ENCODE measurements at places on chromosomes 4 and X.

DNA sequence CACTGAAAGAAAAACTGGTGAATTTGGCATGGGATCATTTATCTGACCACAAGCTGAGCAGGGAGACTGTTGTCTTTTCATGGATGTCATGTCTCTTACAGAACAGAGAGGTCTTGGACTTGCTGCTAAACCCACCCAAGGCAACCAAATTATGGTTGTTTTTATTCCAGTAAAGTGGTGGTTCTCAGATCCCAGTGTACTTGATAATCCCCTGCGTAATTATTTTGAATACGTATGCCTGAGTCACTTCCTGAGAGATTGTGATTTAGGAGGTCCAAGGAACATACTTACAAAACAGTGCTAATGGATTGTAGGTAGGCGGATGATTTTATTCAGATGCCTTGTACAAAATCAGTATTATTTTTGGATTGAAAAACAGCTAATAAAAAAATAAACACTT, 585.6 kb downstream of the IL1RAPL1 start:
- no peak for DNase-seq

DNA sequence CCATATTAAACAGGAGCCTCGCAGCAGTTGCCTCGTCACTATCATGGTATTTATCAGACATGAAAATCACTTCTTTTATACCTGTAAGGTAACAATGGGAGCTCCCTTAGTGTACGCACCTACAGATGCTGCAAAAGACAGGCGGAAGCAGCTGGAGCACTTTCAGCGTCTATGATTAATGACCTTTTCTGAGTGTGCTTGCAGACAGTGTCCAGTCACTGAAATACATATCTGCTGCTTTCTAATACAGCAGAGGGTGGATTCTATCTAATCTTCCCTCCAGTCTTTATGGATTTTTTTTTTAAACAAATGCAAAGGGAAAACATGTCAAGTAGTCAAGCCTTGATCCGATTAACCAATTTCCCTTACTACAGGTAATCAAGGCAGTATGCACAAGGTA, 24.1 kb downstream of the DCTD start:
- no peak for DNase-seq

- DNase-seq, result no peak
Observed at GRCh38 chr4:19913650-19914049, 338.1 kb upstream of the SLIT2 start.

GRCh38 chr4:52126966-52127365, 75.9 kb downstream of the SPATA18 start:
- no peak for DNase-seq

DNA sequence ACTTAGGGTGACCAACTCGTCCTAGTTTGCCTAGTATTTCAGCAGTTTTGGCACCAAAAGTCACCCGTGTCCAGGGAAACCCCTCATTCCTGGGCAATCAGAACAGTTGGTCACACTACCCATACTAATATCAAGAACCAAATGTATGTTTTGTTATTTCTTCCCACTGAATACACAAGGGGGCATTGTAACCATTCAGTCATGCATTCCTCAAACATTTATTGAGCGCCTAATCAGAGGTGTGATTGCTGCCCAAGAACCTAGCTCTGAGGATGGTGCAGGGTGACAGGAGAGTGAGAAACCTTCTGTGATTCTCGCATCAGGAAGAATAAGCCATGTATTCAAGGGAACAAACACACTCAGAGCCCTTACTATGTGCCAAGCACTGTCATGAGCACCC, 69.8 kb upstream of the RAI2 start:
- no peak for DNase-seq

DNA sequence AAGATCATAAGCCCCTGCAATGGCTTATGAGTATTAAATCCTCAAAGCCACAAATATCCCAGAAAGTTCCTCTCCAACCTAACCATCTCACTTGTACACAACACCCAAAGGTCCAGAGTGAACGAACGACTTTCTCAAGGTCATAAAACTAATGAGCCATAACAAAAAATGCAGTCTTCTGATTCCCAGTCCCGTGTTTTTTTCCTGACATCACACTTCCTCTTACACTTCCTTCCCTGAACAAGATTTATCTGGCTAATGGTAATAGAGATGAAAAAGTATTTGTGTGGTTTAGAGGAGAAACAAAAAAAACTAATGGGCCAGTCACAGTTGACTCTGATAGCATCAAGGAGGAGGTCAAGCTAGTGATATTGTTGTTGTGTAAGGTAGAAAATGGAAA, 99.5 kb upstream of the KLHL13 start:
- no peak for DNase-seq

GRCh38 chr4:121199742-121200561, 35.8 kb upstream of the TNIP3 start:
- DNase-seq, result no peak

GRCh38 chr4:54586320-54586955, 71.3 kb upstream of the KIT start:
- DNase-seq, result no peak

GRCh38 chr4:155676430-155676825, 9.8 kb downstream of the GUCY1A1 start:
- DNase-seq, result no peak

GRCh38 chr4:144647095-144647561, 1.2 kb downstream of the HHIP start:
- no peak for DNase-seq

DNA sequence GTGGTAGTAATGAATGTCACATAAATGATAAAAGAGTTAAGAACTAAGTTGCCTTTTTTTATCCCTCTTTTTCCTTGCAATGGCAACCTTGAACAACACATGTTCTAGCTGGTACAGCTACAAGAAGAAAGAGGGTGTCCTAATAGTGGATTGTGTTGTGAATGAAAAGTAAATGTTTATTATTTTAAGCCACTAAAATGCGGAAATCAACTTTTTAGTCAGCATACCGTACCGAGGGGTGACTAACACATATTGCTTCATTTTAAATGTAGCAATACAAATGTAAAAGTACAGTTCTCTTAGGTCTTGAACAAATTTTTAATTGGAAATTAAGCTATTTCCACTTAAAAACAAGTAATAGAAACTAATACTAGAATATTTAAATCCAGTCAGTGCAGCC, 17.7 kb upstream of the AP1AR start:
- DNase-seq, result no peak
